ENCODE measurements at places on chromosomes 5 and 9.

- no peak for DNase-seq
Observed at GRCh38 chr9:36039696-36040095, 3.0 kb downstream of the RECK start.

- no peak for DNase-seq
Observed at GRCh38 chr5:79056847-79057246, 12.6 kb downstream of the DMGDH start.

- no peak for DNase-seq
Observed at GRCh38 chr9:121026260-121026691, 23.8 kb downstream of the C5 start.

DNA sequence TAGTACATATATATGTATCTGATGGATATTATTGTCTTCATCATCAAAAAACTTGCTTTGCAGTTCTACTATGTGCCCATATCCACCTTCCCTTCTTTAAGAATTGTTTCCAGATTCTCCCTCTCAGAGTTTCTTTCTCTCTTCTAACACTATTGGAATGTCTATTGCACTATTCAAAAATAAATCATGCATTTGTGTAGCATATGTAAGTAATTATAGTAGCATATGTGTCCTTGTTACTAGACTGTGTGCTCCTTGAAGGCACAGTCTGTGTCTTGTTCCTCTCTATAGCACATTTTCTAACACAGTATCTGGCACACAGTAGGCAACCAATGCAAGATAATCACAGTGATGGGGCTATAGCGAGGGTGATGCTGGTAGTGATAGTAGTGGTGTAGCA, 43.4 kb upstream of the TRIM32 start:
- DNase-seq: no peak

GRCh38 chr9:114000063-114000454, 78.0 kb downstream of the AMBP start:
- DNase-seq: no peak

DNA sequence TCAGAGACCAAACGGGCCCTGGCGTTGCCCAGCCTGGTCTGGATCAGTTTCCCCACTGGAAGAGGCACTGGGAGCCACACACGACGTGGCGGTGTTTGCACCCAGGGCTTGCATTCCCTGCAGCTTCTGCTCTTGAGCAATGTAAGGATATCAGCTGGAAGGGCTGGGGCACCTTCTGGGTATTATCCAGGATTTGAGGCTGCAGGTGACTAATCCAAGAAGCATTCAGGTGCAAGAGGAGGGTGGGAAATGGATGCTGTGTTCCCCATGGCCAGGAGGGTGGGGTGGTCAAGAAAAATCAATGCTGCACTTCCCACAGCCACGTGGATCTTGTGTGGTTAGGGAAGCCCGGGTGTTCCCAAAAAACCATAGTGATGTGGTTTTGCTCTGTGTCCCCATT, 430.9 kb downstream of the IRX2 start:
- DNase-seq: no peak

DNA sequence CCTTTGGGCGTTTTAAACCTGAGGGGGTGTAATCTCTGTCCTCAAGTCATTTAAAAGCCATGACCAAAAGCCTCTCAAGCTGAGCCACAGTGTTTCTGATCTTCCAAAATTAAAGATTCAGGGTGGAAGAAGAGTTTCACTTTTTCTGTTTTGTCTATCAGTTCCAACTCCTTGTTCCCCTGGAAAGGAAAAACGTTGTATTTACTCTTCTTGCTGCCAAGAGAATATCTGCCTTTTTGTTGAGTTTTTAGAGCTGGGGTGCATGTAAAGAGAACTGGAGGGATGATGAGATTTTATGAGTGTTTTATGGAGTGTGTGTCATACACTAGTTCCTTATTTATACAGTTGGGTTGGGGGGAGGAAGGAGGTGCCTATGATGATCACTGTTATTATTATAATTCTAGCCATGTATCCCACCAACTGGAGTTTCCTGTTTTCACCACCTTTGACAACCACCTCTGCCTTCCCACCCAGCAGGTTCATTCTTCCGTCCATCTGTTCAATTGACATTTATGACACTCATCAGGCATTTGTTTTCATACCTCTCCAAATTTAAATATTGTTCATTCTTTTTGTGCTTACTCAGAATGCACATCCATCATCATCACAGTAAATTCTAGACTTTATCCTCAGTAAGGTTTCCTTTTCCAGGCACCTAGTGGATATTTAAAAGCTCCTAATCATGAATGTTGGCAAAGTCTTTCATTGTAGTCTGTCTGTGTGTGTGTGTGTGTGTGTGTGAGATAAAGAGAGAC, 97.9 kb upstream of the MPDZ start:
- DNase-seq: no peak

DNA sequence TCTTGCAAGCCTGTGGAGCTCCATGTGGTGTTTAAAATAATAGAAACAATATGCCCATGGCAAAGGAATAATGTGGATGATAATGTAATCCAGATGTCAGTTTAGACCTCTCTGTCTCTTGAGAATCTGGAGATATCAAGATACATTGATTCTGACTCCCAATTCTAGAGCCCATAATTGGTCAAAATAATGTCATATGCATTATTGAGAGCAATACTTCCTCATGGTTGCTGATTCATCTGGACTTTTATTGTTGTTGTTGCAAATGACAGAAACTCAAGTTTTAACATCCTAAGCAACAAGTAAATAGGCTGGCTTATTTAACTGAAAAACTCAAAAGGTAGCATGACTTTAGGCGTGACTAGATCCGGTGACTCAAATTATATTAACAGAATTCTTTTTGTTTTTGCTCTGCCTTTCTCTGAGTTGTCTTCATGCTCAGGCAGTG, 152.1 kb downstream of the PCSK1 start:
- DNase-seq: no peak

GRCh38 chr5:29240379-29240778, 1953.1 kb upstream of the CDH6 start:
- DNase-seq: no peak

DNA sequence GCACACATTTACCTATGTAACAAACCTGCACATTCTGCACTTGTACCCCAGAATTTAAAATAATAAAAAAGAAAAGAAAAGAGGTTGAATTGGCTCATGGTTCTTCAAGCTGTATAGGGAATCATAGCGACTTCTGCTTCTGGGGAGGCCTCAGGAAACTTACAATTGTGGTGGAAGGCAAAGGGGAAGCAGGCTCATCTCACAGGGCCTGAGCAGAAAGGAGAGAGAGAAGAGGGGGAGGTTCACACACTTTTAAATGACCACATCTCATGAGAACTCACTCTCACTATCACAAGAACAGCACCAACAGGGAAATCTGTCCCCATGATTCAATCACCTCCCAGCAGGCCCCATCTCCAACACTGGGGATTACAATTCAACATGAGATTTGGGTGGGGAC, 214.6 kb downstream of the CDK5RAP2 start:
- DNase-seq: peak; percentile 57

DNA sequence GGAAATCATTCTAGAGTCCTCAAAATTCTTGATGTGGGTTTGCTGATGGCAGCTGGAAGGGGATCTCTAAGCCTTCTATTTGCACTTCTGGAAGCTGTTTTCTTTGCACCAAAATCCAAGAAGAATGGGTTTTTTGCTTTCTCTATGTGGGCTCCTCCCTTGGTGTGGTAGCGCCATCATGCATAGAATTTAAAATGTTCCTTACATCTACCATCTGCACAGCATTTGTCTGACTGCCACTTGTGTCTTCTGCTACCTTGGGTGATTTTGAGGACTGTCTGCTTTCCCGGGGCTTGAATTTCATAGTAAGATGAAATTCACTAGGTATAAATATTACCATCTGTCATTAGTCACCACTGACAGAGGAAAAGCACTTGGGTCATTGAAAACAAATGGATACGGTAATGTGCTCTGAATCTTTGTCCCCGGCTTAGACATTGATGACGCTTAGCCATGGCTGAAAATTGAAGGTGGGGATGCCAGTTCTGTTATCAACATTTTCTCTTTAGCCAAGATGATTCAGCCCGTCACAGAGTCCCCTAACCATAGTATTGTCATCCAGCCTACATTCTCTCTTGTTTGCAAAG, 30.0 kb downstream of the SNX30 start:
- no peak for DNase-seq

- peak; percentile 93 for DNase-seq
Observed at GRCh38 chr9:129460323-129461261, 160.3 kb downstream of the C9orf50 start.

DNA sequence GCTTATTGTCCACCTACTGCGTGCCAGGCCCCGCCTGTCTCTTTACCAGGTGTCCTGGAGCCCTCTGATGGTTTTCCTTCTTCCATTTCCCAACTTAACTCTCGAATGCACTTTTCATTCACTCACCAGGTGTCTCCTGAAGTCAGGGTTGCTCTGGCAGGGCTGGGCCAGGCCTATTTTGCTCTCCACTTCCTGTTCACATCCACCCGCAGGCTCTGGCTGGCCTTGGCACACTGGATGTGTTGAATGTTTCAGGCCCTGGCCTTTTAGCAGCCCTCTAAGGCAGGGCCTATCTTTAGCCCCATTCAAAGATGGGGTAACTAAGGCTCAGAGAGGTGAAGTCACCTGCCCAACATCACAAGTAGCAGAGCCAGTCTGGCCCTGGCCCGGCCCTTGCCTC, 16.4 kb downstream of the LRRC8A start:
- DNase-seq: no peak

DNA sequence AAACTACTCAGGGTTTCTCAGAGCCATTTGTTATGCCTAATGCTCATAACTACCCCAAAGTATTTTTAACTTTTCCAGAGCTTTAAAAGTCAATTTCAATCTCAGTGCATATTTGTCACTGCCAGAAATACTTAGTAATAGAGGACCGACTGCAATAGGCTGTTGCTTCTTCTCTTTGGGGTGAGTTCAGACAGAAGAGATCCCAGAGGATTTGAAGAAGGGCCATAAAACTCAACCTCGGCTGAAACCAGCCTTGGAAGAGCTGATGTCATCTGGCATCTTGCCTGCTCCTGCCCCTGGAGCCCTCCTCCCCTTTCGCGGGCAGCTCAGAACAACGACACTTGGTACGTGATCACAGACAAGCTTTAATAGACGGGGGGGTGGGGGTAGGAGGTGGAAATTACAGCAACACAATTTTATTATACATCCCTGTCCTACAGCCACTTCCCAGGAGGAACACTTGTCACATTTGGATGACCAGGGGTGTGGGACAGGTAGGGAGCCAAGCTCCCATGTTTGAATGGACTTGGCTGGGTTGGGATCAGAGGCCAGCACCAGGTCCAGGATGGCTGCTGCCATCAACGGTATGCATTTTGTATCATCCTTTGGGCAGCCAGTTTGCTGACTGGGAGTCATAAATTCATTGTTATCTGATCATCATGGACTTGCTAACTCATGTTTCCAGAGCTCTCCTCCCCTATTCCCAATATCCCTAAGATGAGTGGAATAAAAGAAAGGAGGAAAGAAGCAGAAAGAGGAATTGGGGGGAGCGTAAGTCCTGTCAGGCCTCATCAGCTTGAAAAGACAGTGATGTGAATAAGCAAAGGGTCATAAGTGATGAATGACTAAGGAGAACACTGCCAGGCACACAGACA, 186.6 kb upstream of the PANK3 start:
- no peak for DNase-seq

DNA sequence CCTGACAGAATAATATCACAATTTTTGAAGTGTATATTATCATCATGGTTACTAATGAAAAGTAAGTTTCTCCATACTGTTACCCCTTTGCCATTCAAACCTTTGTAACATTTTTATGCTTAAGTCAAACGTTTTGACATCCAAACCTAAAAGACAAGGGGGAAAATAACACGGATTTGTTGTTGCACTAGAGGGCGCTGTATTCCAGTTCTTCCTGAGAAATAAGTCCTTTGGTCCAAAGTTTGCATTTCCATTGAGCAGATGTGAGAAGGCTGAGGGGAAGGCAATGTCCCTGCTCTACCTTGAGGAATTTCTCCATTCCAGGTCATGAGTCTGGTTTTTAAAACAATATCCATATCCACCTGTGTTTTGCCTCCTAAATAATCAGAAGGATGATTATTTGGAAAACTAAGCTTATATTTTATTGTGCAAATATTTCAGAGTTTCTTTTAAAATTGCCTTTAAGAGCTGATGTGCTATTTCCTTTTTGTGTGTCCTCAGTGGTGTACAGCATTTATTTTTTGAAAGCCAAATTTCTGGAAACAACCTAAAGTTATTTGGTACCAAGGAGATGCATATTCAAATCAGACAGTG, 9.7 kb downstream of the LECT2 start:
- DNase-seq: peak; percentile 58

- no peak for DNase-seq
Observed at GRCh38 chr9:9108641-9109040, 1309.1 kb upstream of the DMAC1 start.

DNA sequence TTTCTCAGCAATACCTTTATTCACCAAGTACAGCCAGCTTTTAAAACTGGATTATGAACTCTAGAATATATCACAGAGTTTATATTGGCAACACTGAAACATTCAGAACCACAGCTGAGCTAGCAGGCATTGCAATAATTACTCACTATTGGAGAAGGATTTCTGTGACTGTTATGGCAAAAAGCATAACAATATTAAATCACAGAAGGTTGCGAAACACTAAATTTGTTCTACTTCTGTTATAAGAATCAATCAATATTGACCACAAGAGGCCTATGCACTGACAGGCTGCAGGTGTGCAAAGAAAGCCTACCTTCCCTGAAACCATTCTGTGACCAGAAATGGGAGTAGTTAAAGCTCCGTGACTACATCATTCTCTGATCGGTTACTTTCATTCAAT, 59.2 kb downstream of the AP3B1 start:
- DNase-seq: no peak

DNA sequence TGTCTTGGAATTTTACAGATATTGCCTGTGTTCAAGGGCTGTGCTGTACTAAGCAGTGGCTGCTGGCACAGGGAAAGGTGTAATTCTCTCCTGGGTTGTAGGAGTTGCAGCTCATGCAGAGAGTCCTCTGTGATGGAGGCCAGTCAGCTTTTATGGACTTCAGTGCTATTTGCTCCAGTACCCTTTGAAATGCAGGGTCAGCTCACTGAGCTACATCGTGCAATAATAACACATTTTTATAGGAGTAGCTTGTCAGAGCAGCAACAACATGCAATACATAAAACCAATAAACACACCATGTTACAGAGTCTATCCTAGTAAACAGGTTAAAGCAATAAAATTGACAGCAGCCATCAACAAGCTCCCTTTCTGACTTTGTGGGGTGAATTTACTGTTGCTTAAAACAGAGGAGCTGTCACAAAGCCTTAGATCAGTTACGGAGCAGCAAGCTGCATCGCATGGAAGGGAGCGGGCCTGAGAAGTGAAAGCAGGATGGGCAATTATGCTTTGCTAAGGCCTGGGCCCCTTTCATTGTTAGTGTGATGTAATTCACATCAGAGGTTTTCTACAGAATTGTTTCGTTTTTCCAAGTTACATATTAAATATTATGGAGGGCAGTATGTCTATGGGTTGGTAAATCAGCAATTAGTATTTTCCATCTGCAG, 16.8 kb downstream of the CD180 start:
- DNase-seq: no peak

DNA sequence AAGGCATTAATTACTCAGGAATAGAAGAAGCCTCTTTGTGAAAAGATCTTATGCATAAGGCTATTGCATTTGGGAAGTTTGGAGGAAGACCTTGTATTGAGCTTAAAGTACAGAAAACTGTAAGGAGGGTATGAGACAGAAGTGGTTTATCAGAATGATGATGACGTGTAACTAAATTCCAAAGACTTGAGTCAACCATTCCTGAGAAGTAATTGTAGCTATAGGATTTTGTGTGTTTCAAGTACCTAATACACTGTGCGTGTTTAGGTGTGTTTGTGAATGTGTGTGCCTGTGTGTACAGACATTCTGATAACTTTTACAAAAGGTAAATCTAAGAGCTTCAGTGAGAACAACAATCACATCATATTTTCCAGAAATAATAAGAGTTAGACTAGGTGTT, 46.5 kb upstream of the IRX2 start:
- DNase-seq: no peak

GRCh38 chr9:15160673-15161072, 146.3 kb downstream of the TTC39B start:
- no peak for DNase-seq

Data from KBM-7 (cell line).